ENCODE measurements at places on chromosomes 12 and 14. TPM values are rescaled to one million over a fixed set of nuclear protein-coding genes. Genes with fewer than 3 reads are reported as not detected.

DNA sequence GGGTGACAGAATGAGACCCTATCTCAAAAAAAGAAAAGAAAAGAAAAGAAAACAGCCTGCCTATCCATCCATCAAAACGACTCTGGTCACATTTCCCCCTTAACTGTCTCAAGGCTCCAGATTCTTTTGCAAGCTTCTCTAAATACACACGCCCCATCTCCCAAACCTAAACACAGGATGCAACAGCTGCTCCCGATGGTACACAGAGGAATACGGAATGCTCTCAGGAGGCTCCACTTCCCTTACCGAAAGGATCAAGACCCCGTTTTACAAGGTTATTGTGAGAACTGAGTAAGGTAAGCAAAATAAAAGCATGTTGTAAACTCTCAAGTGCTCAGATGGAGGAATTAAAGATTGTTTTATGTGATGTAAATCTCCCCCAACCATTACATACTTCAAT lies 62.3 kb downstream of the NT5DC3 start:
- no peaks in the 10 kb centered on the region for H3K4me1 ChIP-seq
- H3K4me3 ChIP-seq, result no peak overlapping the region
- no peak for DNase-seq
- peaks cover 44% of the 10 kb centered on the region for H3K36me3 ChIP-seq

- no peak overlapping the region for H3K27ac ChIP-seq
- no peaks in the 10 kb centered on the region for H3K36me3 ChIP-seq
- no peak overlapping the region for H3K4me3 ChIP-seq
- H3K27me3 ChIP-seq, result no peaks in the 10 kb centered on the region
Measured at GRCh38 chr14:96270565-96271420, 14.8 kb downstream of the BDKRB1 start.

GRCh38 chr14:22898302-22899090 lies 15.5 kb downstream of the REM2 start:
- no peaks in the 10 kb centered on the region for H3K27me3 ChIP-seq
- peak; percentile 42 for DNase-seq
- H3K4me1 ChIP-seq, result peaks cover 12% of the 10 kb centered on the region
- no peak overlapping the region for H3K4me3 ChIP-seq
- H3K36me3 ChIP-seq, result peaks cover 13% of the 10 kb centered on the region

The TRHDE gene
- total RNA-seq, result not detected

- no peaks in the 10 kb centered on the region for H3K36me3 ChIP-seq
- no peaks in the 10 kb centered on the region for H3K4me1 ChIP-seq
- H3K27ac ChIP-seq, result no peak overlapping the region
Measured at GRCh38 chr14:73873660-73874059, 13.0 kb upstream of the ZNF410 start.

DNA sequence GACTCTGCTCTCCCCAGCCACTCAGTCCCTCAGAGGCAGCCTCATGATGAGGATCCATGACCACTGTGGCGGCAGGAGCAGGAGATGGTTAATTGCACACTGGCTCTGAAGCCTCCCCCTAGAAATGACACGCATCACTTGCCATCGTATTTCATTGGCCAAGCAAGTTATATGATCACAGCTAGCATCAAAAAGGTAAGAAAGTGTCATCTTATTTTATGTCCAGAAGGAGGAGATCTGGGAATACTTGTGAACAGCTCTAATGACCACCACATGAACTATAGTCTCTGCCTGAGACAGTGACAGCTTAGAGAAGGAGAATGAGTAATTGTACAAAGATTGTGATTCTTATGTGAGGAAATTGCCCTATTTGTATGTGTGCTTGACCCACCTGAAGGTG lies 363.4 kb downstream of the NUAK1 start:
- no peaks in the 10 kb centered on the region for H3K36me3 ChIP-seq
- DNase-seq, result no peak
- H3K27me3 ChIP-seq, result peaks cover 8% of the 10 kb centered on the region
- H3K27ac ChIP-seq, result no peak overlapping the region

DNA sequence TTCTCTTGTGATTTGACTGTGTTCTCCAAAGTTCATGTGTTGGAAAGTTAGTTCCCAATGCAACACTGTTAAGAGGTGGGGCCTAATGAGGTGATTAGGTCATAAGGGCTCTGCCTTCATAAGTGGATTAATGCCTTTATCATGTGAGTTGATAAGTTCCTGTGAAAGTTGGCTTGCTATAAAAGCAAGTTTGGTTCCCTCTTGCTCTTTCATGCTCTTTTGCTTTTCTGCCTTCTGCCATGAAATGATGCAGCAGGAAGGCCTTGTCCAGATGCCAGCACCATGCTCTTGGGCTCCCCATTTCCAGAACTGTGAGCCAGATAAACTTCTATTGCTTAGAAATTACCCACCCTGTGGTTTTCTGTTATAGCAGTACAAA lies 41.9 kb downstream of the SLC16A7 start:
- H3K4me1 ChIP-seq, result peaks cover 42% of the 10 kb centered on the region
- no peaks in the 10 kb centered on the region for H3K27me3 ChIP-seq
- no peak for DNase-seq

The POTEM gene
- total RNA-seq, result not detected

GRCh38 chr12:108140501-108140900 lies 11.4 kb downstream of the WSCD2 start:
- no peak overlapping the region for H3K4me3 ChIP-seq
- H3K27me3 ChIP-seq, result peaks cover 9% of the 10 kb centered on the region
- no peaks in the 10 kb centered on the region for H3K4me1 ChIP-seq
- no peak overlapping the region for H3K27ac ChIP-seq

DNA sequence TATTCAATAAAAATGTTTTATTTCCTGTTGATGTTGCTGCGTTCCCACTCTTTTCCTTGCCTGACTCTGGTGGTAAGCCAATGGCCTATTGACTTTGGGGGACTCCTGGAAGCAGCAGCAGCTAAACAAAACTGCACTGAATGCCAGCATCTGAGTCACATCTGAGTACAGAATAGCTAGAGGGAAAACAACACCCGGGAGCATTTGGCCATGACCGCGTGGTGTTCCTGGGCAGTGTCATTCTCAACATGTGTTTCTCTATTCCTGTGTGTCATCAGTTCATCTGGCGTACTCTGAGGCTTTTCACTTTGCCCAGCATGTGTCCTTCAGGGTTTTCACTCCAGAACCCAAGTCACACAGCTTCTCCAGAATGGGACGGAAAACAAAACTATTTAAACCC lies 238.8 kb downstream of the PAWR start:
- H3K4me1 ChIP-seq, result no peaks in the 10 kb centered on the region
- H3K27me3 ChIP-seq, result no peaks in the 10 kb centered on the region
- H3K27ac ChIP-seq, result no peak overlapping the region
- no peaks in the 10 kb centered on the region for H3K36me3 ChIP-seq

- H3K27ac ChIP-seq, result no peak overlapping the region
- DNase-seq, result peak; percentile 34
- no peaks in the 10 kb centered on the region for H3K27me3 ChIP-seq
Measured at GRCh38 chr14:60266021-60266937, 17.3 kb downstream of the PPM1A start.

DNA sequence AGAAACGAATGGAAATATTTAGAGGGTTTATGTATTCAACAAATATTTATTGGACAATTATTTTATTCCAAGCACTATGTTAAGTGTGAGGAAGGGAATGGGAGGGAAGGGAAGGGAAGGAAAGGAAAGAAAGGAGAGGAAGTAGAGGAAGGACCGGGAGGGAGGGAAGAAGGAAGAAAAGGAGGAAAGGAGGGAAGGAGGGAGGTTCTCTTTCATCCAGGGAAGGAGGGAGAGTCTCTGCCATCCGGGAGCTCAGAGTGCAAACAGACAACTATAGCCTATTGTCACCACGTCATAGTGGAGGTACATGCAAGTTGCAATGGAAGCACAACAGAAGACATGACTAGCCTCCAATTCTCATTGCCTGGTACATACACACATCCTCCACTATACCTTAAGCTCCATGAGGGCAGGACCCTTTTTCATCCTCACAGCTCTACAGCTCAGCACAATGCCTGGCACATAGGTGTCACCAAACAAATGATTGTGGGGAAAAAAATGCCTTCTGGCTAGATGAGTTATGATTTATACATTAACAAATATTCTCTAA lies 48.1 kb downstream of the DAD1 start:
- H3K4me1 ChIP-seq, result peaks cover 92% of the 10 kb centered on the region
- peak overlapping the region; percentile 98 for H3K27ac ChIP-seq
- H3K4me3 ChIP-seq, result peak overlapping the region; percentile 67

The IFI27 gene
- total RNA-seq, result 2.3 TPM

DNA sequence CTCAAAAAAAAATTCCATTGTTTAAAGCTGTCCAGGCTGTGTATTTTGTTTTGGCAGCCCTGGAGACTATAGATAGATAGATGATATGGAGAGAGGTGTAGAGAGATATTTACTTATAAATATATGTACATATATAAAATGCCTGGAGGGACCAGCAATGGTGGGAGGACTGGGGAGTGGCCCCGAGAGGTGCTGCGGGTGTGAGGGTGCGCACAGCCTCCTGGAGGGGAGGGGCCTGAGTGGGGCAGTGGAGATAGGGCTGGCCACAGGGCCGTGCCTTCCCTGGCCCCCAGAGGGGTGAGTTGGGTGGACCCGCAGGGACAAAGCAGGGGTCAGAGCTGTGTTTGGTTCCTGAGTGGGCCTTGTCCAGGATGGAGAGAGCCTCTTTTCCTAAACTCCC lies 6.5 kb downstream of the ADSS1 start:
- no peak for DNase-seq
- H3K4me1 ChIP-seq, result no peaks in the 10 kb centered on the region
- H3K36me3 ChIP-seq, result no peaks in the 10 kb centered on the region

DNA sequence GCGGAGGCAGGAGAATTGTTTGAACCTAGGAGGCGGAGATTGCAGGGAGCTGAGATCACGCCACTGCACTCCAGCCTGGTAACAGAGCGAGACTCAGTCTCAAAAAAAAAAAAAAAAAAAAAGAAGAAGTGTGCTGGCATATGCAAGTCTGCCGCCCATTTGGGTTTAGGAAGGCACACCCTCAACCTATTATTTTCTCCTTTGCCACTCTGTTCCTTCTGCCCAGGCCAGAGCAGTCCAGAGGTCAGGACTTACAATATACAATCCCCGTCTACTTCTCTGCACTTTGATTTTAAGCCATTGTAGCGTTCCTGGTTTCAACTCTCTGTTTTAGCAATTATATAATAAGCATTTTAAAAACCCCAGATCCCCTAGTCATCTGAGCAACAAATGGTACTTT lies 39.8 kb downstream of the CATSPERB start:
- no peak overlapping the region for H3K27ac ChIP-seq
- no peaks in the 10 kb centered on the region for H3K36me3 ChIP-seq
- peaks cover 5% of the 10 kb centered on the region for H3K4me1 ChIP-seq
- no peaks in the 10 kb centered on the region for H3K27me3 ChIP-seq
- H3K4me3 ChIP-seq, result no peak overlapping the region

GRCh38 chr12:108190529-108190928 lies 61.4 kb downstream of the WSCD2 start:
- H3K4me3 ChIP-seq, result no peak overlapping the region
- H3K27ac ChIP-seq, result no peak overlapping the region
- H3K27me3 ChIP-seq, result peaks cover 5% of the 10 kb centered on the region
- H3K4me1 ChIP-seq, result no peaks in the 10 kb centered on the region

The NELL2 gene
- total RNA-seq, result 61.9 TPM

The VDR gene
- total RNA-seq, result 56.4 TPM

The GDF3 gene
- not detected for total RNA-seq

DNA sequence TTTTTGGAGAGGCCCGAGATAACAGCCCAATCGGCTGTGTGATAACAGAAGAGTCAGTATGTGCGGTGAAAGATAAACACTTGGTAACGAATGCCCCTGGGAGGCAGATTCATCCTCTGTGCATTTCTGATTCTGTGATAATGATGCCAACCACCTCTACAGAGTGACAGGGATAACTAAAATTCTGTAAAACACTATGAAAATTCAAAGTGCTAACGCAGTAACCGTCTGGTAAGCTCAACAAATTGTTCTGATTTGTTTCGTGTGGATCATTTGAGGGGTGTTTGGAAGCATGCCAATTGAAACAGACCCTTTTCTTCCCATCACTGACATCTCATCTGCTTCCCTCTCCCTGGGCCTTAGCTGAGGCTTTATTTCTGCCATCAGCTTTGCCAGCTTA lies 76.3 kb downstream of the ESR2 start:
- no peaks in the 10 kb centered on the region for H3K27me3 ChIP-seq
- DNase-seq, result no peak
- H3K36me3 ChIP-seq, result peaks cover 27% of the 10 kb centered on the region
- no peak overlapping the region for H3K4me3 ChIP-seq
- H3K4me1 ChIP-seq, result no peaks in the 10 kb centered on the region

The COCH gene
- total RNA-seq, result 1.3 TPM

Data from activated naive CD4-positive, alpha-beta T cell treated with anti-CD3 and anti-CD28 coated beads for 36 hours (primary cell).